ENCODE measurements at places on chromosomes 12 and 14.

GRCh38 chr12:78530100-78530765 is 334.3 kb upstream of the SYT1 start:
- peak; percentile 32 for DNase-seq

DNA sequence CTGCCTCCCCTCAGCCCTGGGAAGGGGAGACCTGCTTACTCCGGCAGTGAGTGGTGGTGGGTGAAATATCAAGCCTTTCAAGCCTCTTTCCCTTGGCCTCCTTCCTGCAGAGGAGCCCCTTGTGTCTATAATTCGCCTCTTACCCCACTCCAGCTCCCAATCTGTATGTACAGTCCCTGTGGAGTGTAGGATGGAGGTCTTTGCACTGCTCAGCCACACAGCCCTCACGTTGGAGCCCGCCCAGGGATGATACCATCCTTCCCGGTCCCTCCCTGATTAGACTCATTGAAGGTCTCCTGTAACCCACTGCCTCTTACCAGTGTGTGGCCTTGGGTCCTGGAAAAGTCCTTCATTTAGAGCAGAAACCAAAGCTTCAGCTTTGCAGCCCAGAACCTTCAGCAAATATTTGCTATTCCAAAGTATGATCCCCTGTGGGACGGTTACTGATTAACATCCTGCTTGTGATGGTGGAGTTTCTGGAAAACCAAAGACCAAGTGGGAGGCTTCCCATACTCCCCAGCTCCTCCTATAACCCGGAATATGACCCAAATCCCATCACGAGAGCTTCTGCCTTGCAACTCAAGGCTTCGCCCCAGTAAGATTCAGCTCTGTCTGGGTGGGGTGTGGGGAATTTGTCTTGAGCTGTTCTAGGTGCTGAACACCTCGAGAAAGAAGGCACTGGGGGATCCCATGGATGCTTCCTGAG is at the start of gene SERPINA10:
Gene SERPINA10, minus strand, starts transcription at position 397 of the 706 bp plus-strand sequence. CDS start 2,675 bp downstream, outside the sequence.
- no peak for DNase-seq

GRCh38 chr12:26789731-26790644 is 43.0 kb downstream of the ITPR2 start:
- no peak for DNase-seq

DNA sequence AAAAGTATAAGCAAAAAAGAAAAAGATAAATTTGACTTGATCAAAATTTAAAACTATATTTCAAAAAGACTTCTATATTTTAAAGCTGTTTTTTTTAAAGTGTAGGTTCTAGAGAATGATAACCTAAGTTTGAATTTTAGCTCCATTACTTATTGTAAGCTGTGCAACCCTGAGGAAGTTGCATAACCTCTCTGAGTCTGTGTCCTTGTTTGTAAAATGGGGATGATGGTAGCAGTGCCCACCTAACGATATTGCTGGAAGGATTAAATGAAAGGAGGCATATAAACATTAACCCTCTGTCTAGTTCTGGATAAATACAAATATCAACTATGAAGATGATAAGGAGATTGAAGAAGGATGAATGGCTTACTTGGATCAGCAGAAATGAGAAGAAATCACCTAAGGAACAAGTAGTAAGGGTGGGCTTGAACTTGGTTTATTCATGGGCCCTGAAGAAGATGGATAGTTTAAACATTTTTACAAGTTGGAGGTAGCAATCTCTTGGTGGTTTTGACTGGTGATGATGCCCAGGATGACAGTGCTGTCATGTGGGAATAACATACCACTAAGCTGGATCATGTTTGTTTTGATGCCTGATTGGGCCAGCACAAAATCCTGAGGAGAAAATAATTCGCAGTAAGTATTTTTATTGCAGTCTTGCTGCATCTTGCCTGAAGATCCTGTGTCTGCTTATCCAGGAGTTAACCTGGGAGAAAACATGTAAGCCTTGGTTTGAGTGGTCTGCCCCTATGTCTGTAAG is 35.0 kb downstream of the TXNRD1 start:
- DNase-seq: no peak

DNA sequence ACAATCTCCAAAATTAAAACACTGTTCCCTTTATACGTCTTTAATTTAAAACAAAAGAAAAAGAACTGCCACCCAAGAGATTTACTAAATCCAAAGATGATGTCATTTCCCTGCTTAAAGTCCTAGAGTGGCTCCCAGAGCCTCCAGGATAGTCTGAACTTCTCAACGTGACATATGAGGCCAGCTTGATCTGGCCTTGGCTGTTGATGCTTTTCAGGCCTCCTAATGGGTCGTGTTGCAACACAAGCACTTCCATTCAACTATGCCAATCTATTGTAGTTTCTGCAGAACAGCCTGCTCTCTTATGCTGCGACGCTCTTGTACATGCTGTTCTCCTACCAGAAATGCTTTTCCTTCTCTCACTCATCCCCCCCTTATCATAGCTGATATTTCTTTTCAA is 35.7 kb downstream of the LGR5 start:
- DNase-seq: no peak

DNA sequence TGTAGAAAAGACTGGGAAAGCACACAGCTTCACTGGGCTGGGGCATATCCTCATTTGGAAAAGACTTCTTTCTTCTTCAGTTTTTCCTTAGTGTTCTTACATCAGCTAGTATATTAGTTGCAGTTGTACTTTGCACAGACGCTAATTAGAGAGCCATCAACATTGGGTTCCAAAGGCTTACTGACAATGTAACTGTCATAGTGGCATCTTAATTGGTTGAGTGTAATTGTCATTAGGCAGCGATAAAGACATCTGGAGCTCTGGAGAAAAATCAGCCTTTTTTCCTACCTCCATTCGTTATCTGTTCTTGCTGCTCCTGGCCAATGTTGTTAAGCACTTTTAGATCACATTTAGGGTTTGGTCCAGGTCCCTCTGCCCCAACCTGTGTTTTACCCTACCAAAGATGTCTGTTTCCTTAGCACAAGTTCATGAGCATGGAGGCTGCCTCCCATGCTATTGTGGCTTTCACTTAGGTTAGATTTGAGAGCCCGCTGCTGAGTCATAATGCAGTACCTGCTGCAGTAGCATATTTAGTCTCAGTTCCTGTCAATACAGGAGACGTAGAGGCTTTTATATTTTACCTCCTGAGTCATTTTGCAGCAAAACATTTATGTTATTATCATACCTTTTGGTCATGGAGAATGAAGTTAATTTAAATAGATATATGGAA is 49.2 kb downstream of the FBXW8 start:
- DNase-seq: no peak

- no peak for DNase-seq
Observed at GRCh38 chr14:31122098-31122611, 85.4 kb downstream of the HECTD1 start.

- no peak for DNase-seq
Observed at GRCh38 chr14:24274101-24274543, 2.7 kb upstream of the RABGGTA start.

GRCh38 chr12:94998326-94998725 is 5.2 kb downstream of the NDUFA12 start:
- DNase-seq: no peak

- no peak for DNase-seq
Observed at GRCh38 chr12:110020956-110021355, 21.7 kb downstream of the ANKRD13A start.

DNA sequence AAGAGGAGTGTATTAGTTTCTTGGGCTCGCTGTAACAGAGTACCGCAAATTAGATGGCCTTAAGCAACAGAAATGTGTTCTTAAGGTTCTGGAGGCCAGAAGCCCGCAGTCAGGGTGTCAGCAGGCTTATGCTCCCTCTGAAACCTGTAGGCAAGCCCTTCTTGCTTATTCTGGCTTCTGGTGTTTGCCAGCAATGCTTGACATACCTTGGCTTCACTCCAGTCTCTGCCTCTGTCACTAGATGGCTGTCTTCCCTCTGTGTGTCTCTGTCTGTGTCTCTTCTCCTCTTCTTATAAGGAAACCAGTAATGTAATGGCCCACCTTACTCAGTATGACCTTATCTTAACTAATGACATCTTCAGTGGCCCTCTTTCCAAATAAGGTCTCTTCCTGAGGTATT is 85.1 kb downstream of the DERA start:
- DNase-seq: no peak

GRCh38 chr12:40325349-40325960 is 100.7 kb downstream of the LRRK2 start:
- DNase-seq: no peak

- no peak for DNase-seq
Observed at GRCh38 chr12:41552588-41552987, 364.5 kb downstream of the PDZRN4 start.

GRCh38 chr12:24561882-24562770 is 386.8 kb downstream of the BCAT1 start:
- DNase-seq: no peak

DNA sequence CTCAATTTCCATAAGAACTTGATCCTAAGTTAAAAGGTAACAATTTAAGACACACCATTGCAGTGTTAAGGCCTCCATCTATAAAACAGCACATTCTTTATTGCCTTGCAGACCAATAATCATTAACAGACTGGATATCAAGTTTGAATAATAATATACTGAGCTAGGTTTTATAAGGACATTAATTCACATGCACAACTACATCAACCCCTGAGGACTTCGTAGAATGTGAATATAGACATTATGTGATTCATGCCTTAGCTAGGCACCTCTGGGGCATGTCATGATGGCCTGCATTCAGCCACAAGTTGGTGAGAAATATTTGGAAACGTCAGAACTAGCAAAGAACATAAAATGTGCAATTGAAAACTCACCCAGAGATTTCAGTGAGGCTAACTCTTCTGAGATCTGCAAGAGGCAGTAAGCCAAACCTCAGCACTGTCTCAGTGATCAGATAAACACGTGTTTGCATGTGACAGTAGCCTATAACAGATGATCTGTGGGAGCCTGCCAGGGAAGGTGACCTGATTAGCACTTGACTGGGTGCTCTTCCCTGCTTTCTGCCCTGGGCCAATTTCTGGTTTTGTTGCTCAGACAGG is 492.2 kb downstream of the FLRT2 start:
- DNase-seq: no peak

- no peak for DNase-seq
Observed at GRCh38 chr12:58950739-58951100, 30.4 kb upstream of the LRIG3 start.

GRCh38 chr14:25351269-25351668 is 301.3 kb upstream of the STXBP6 start:
- no peak for DNase-seq

DNA sequence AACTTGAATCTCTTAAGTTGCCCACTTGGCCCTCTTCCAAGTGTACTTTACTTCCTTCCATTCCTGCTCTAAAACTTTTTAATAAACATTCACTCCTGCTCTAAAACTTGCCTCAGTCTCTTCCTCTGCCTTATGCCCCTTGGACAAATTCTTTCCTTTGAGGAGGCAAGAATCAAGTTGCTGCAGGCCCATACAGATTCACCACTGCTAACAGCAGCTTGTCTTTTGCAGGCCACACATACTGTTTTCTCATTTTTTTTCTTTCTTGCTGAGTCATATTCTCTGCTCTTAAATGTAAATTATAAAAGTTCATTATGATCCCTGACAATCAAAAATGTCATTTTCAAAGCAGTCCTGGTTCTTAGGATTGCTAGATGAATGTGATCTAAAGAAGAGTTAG is 1820.8 kb upstream of the FLRT2 start:
- no peak for DNase-seq

DNA sequence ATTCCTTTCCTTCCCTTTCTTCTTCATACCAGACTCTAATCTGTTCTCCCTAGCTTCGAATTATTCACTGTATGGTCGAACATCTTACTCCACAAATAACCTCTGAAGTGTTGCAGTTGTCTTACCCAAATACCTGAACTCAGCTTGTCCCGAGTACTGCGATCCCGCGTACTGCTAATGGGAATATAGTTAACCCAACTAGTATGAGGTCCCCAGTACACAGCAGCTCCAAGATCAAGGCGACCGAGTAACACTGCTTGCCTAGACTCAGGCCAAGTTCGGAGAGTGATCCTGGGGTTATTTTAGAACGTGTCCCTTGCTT is 462 bp upstream of the ETNK1 start:
- DNase-seq: no peak

DNA sequence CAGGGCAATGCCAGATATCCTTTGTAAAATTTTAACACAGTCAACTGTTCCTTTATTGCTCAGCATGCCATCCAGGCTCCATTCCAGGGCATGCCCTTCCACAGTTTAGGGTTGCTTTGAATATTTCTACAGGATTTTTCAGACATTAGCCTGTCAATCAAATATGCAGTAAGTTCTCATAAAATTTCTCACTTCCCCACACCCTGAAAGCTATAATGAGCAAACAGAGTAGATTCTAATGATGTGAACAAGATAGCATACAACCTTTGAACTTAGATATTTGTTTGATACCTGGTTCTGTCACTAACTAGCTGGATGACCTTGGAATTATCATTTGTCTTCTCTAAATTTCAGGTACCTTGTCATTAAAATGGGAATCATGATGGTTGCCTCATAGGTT is 251.2 kb downstream of the SYT1 start:
- no peak for DNase-seq

GRCh38 chr14:60632777-60633176 is 16.5 kb downstream of the SIX1 start:
- DNase-seq: no peak

- no peak for DNase-seq
Observed at GRCh38 chr12:114397978-114398881, 7.7 kb downstream of the TBX5 start.

GRCh38 chr12:52632656-52633055 is 14.3 kb upstream of the KRT73 start:
- DNase-seq: no peak

DNA sequence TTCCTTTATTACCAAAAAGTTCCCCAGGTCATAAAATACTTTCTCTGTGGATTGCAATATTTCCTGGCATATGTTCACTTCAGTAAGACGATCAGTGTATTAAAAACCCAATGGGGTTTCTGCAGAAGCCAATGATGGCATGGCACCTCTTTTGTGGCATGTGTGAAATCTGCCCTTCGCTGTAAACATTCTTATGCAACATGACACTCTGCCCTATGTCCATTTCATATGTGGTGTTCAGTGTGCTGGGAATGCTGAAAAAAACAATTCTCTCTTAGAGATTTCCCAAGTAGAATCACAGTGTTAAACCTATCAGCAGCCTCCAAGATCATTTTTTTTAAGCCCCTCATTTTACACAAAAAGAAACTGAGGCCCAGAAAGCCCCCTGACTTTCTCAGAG is 2.3 kb upstream of the MYBPC1 start:
- no peak for DNase-seq
